ENCODE measurements at places on chromosomes 11 and 22.
A peak's percentile ranks its signal among the peaks of the same experiment; 100 is the strongest.

DNA sequence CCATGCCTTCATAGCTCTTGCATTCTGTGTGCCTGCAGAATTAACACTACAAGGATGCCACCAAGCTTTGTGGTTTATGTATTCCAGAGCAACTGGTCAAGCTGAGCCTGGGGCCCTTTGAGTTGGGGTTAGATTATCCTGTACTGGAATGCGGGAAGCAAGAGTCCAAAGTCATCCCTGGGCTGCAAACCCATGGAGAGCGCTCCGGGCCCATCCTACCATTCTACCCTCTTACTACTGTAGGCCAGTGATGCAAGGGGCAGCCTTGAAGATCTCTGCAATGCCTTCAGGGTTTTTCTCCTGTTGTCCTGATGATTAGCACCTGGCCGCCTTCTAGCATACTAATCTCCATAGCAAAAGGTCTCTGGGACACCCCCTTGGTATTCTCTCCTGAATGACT lies 51.3 kb downstream of the TUG1 start:
- DNase-seq, result no peak

- DNase-seq, result no peak
Observed at GRCh38 chr11:107699371-107700285, 12.2 kb downstream of the SLN start.

DNA sequence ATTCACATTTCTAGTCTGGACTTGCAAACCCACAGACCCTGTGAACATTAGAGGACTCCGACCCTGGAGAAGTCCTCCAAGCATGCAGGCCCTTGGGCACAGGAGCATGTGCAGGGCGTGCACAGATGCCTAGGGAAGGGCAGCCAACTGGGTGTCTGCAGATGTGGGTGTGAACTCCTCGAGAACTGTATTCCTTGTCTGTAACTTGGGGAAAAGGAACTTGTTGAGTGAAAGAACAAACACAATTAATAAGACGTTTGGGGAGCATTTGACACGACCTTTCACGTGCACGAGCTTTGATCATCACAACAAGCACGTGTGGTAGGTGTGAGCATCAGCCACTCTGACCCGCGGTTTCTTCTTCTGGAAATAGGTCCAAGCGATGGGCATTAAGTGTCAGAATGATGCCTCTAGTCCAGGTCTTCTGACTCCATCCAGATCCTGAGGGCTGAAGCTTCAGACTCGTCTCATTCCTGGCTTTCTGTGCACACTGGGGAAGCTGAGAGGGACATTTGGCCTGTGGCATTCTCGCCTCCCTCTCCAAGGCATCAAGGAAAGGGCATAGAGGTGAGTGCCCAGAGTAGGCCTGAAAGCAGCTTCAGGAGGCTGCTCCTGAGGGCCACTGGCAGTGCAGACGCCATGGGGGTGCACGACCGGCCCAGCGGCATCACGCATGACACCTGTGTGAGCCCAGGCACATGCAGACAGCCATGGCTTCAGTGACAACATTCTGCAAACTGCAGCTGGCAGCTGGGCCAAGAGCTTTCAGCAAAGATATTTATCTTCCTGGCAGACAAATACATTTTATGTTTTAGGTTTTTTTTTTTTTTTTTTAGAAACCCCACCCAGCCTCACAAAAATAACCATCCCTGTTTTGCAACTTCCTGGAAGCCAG lies 32.5 kb downstream of the ALX4 start:
- DNase-seq, result no peak

DNA sequence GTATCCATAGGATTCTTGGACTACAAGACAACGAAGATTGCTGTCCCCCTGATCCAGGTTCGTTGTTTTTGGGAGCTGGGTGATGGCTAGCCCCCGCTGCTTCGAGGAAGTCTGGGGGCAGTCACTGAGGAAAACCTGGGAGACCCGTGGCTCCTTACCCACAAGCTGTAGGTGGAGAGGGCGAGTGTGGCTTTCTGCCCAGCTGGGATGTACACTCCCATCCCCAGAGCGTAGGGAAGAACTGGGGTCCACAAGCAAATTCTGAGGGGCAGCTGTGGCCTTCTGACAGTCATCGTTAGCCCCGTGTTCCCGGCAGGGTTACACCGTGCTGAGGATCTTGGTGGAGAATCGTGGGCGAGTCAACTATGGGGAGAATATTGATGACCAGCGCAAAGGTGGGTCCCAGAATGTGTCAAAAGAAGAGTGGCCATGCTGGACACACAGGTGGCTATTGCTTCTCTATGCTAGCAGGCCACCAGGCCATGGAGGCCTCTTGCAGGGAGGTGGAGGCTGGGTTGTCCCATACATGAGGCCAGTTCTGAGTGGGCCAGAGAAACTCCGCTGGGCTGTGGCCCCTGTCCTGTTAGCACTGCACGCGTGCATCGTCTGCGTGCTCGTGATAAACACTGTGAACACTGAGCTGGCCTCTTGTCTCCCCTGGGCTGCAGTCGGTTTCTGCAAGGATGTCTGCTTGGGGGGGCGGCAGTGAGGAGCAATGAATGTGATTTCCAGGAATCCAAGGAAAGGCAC lies 39.8 kb downstream of the GLB1L2 start:
- DNase-seq, result no peak

- DNase-seq, result no peak
Observed at GRCh38 chr11:103550811-103551210, 441.6 kb downstream of the DYNC2H1 start.

GRCh38 chr11:31788085-31788484 lies 23.0 kb downstream of the PAX6 start:
- DNase-seq, result no peak

GRCh38 chr11:116603728-116604323 lies 169.0 kb downstream of the BUD13 start:
- DNase-seq, result no peak

DNA sequence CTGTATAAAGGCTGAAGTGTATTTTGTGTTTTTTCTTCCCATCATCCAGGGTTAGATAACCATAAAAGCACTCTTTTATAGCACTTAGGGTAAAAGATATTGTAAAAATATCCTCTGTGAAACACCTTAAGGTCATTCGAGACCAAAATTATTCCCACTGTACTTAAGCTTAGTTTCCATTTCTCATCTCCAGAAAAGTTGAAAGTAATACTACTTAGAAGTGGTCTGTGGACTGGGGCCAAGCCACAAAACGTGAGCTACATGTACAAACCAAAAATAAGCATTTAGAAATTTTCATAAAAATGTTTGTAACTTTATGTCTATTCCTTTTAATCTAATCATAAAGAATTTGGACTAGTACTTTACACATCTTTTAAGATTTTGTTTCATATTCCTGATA lies 142.0 kb upstream of the NTM start:
- no peak for DNase-seq

DNA sequence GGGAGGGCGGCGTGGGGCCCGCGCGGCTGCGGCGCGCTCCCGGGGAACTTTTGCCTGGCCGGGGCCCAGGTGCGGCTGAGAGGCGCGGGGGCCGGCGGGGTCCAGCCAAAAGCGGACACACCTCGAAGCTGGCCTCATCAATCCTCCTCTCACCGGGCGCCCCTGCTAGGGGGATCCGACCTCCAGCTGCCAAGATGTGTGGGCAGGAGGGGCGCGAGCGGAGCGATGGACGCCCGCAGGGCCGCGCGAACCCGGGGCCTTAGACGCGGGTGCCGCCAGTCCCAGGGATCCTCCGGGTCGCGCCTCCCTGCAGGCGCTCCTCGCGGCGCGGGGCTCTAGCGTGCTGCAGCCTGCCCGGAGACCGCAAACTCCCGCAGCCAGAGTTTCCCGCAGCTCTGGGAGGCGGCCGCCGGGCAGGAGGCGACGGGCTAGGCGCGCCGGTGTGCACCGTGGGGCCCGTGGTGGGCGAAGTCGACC lies 785 bp downstream of the IGSF9B start:
- DNase-seq, result no peak

DNA sequence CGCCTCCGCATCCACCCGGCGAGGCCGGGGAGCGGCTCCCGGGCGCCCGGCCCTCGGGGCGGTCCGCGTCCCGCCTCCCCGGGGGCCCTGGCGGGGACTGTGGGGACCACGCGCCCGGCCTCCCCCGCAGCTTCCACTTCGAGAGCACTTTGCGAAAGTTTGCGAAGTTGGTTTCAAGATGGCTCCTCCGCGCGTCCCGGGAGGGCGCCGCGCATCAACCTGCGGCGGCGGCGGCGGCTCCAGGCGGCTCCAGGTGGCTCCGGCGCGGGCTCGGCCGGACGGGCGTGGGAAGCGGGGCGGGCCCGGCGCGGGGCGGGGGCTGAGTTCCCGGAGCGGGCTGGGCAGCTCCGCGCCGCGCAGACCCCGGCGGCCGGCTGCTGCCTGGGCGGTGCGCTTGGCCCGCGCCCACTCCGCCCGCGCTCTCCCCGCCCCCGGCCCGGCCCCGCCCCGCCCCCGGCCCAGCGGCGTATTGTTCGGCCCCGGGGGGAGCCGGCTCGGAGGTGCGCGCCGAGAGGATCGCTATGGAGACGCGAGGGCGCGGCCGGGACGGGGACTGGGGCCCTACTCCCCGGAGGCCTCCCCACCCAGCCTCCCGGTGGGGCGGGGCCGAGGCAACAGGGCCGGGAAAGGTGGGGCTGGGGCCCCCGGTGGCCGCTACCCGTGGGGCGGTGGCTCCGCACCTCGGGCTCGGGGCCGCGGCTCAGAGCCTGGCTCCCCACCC lies at the start of gene CELSR1:
Gene CELSR1 (minus strand): TSS at position 396 of the 721 bp plus-strand sequence. CDS start 450 bp downstream, outside the sequence.
- DNase-seq, result no peak

DNA sequence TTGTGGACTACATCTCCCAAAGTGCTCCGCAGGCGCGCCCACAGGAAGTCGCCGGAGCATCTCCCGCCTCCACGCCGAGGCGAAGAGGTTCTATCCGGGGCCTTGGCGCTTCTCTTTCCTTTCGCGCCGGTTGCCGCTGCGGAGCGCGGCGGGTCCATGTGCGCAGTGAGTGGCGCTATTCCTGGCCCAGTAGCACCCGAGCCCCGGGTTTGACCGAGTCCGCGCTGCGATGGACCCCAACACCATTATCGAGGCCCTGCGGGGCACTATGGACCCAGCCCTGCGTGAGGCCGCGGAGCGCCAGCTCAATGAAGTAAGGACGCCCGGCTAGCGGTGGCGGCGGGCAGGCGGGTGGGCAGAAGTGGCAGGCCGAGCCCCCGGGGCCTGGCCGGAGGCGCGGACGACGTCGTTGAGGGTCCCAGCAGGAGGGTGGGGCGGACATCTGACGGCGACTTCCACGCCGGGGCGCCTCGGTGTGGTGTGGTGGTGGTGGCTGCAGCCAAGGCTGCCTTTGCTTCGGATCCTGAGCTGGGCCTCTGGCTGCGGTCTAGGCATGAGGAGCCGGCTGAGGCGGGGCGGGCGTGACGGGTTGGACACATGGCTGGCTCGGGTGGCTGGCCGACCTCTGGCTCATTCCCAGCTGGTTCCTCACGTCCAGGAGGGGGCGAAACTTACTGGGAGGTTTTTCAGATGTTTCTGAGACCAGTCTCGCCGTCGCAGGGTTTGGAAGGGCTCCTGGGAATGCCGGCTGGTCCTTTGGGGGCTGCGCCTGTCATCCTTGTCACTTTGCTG lies at the start of gene IPO7:
Gene IPO7 (plus strand): TSS at position 118 of the 792 bp plus-strand sequence. CDS start 112 bp downstream, at position 230.
- DNase-seq, result no peak

DNA sequence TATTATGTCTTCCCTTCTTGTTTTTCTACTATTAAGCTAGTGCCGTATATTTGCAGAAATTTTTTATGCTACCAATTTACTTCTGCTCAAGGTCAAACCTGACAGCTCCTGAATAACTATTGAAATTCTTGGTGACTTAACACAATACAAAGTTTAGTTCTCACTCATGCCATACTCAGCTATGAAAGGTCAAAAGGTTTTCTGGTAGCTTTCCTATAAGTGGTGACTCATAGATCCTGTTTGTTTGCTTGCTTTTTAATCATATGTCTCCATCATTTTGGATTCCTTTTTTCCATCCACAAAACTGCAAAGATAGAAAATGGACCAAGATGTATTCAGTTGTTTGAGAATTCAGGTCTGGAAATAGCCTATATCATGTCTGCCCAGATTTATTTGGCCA lies 855.8 kb upstream of the LRRC4C start:
- DNase-seq, result no peak

GRCh38 chr11:118806400-118806799 lies 15.4 kb upstream of the DDX6 start:
- peak; percentile 5 for DNase-seq

GRCh38 chr11:126405374-126405773 lies 49.9 kb downstream of the ST3GAL4 start:
- no peak for DNase-seq

- no peak for DNase-seq
Observed at GRCh38 chr11:94148189-94148588, 19.5 kb downstream of the PANX1 start.

- DNase-seq, result no peak
Observed at GRCh38 chr11:115499241-115499799, 4.9 kb downstream of the CADM1 start.

DNA sequence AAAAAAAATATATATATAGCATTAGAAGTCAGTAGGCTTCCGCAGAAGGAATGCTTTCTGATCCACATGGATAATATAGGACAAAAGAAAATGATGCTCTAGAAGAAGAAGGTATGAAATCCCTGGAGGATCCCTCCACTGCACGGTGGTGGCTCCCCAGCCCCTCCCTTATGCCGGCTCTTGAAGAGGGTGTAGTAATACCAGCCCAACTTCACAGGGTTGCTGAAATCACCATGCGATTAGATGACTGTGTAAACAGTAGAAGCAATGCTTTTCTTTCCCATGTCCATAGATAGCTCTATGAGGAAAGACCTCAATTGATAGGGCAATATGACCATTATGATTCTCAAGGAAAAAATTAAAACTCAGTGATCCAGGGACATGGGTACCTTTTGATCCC lies 3.2 kb upstream of the ETS1 start:
- DNase-seq, result no peak

GRCh38 chr11:70068345-70068744 lies 9.8 kb upstream of the ANO1 start:
- no peak for DNase-seq

DNA sequence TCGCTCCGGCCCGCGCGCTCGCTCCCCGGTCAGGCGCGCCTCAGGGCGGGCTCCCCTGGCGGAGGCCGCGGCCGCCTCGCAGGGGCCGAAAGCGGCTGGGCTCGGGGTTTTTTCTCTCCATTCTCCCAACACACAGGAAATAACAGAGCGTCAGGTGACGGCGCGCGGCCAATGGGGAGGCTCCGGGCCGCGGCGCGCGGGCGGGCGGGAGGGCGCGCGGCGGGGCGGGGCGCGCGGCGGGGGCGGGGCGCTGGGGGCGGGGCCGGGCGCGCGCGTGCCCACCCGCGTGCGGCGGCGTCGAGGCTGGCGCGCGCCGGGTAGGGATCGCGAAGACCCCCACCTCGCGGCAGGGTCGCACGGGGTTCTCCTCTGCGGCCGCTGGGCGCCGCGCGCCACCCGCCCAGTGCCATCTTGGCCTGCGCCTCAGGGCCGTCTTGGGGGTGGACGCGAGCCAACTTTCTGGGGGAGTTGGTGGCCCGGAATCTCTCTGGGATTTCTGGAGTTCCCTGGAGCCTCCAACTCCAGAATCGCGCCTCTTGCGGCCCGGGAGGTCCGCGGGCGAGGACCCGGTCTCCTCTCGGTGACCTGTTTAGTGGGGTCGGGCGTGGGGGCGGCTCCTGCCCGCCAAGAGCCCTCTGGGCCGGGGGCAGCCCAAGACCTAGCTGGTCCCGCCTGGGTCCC lies at the start of gene TCF20:
Gene TCF20 (minus strand): TSS at position 144 of the 681 bp plus-strand sequence. CDS start 55,348 bp downstream, outside the sequence.
- peak; percentile 39 for DNase-seq

DNA sequence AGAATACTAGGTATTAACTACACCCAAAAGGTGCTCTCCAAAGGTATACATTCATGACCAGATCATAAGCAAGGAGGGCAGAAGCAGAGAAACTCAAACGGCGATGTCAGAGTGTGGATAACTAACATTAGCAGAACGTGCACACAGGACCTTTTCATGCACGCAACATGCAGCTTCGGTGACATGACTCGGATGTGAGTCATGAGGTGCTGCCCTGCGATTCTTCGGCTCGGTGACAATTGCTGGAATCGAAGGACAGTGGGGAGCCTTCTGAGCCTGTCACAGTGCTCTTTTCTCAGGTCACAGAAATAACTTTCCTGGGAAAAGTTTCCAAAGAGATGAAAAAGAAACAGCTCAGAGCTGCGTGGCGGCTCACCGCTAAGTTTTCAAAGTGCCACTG lies 418.5 kb upstream of the SYN3 start:
- DNase-seq, result no peak

Data from NCI-H2029 treated with DMSO at 0.1 percent for 48 hours (cell line).